SW480 (cell line): ENCODE measurements at places on chromosomes 5 and 9.

- DNase-seq: no peak
Observed at GRCh38 chr5:39616131-39616530, 191.4 kb upstream of the DAB2 start.

GRCh38 chr5:65873181-65873750 lies 53.1 kb upstream of the ERBIN start:
- no peak for DNase-seq

DNA sequence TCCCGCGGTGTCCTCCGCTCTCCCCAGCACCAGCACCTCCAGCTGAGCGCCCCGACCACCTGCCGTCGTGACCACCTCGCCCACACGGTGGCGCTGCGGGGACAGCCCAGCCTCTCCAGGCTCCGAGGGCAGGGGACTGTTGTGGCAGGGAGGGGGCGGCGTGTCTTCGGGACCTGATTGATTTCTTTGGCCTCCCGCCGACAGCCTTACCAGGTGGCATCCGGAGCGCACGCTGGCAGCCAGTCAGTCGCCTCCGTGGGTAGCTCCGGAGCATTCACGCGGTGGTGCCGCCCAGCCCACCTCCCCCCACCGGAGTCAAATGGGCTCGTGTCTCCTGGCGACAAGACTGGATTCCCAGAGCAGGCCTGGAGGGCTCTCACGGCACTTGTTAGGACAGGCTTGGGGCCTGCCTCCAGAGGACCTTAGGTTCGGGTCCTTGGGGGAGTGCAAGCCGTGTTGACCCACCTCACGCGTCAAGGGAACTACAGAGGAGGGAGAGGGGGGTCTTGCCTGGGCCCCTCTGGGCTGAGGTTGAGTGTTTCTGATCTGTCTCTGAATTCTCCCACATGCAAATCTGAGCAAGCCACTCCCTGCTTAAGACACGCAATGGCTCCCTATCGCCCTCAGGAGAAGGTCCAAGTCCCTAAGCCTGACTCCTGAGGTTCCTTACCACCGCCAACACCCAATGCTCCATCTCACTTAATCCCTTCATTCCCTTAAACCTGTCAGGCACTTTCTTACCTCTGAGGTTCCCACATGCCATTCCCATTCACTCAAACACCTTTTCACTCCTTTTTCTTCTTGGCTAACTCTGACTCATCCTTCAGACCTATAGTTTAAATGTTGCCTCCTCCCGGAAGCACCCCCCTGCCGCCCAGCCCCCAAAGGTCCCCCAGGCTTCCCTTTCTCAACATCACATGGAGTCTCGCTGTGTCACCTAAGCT lies 51.2 kb upstream of the GGTA1 start:
- peak; percentile 63 for DNase-seq

- peak; percentile 7 for DNase-seq
Observed at GRCh38 chr5:13378091-13378490, 566.4 kb downstream of the DNAH5 start.

DNA sequence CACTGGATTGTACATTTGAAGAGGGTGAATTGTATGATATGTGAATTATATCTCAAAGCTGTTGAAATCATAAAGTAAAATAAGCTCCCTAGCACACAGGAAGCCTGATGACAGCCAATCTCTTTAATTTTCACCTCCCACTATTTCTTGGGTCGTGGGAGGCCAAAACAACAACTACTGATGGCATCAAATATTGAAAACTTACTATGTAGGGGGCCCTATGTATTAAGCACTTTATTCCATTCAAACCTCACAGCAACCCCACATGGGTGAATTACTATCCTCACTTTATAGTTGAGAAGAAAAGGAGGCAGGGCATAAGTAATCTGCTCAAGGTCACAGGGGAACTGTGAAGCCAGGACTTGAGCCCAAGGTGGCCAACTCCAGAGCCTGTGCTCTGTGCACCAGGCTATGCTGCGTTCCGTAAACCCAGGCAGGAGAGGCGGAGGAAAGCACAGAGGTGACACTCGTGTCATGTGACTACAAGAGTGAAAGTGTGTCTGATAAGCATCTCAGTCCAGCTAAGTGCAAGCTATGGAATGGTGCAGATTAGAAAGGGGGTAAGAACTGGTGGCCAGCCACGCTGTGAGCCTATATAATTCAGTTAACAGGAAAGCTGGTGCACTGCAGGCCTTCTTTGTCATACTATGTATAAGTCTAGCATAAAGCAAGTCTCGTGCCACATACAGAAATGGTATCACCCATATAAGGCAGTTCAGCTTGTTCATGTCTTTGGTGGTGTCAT lies 221.0 kb downstream of the DCP2 start:
- no peak for DNase-seq

DNA sequence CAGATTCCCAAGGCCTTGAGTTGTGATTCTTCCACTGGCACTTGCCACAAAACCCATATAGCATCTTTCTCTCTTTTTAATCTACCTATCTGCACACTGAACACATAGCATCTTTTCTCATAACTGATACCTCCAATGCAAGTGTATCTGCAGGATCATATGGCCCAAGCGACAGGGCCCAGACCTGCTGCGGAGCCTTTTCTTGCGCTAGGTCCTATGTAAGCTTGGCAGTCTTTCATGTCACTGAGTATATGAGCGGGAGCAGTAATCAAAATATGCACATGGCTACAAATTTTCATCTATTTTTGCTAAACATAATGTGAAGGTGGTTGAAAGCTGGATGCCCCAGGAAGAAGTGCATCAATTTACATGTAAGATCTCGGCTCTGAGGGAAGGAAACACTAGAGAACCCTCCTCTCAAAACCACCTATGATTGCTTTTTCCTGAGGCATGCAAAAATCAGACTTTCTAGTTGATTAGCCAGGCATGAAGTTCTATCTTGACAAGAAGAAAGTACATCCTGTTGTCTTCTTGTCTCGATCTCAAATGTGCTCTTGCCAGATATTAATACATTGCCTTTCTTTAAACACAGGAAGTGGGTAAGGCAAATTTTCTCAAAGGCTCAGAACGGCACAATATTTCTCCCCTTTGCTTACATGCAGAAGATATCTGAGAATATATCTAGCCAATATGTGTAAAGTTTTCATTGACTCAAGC lies 26.9 kb upstream of the CEMIP2 start:
- DNase-seq: no peak

DNA sequence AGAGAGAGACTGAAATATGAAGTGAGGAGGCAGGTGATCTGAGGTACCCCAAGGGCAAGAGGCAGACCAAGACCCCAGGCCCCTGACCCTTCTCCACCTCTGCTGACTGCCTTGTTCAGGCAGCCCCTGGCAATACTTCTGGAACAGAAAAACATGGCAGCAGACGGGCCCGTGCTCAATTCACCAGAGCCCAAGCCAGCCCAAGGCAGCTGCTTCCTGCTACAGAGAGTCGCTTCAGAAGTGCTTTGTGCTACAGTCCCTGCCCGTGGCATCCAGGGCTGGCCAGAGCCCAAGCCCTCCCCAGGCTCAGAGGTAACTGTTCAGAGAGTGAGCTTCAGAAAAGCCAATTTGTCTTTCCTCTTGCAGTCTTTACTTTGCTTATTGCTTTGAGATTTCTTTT lies 151.4 kb upstream of the FSTL4 start:
- no peak for DNase-seq
